Activated T-cell treated with anti-CD3 and anti-CD28 coated beads for 4 hours (primary cell): ENCODE measurements at places on chromosomes 4 and X.

- DNase-seq, result no peak
These were observed 602.8 kb upstream of the EPHA5 start for GRCh38 chr4:66273110-66273509.

DNA sequence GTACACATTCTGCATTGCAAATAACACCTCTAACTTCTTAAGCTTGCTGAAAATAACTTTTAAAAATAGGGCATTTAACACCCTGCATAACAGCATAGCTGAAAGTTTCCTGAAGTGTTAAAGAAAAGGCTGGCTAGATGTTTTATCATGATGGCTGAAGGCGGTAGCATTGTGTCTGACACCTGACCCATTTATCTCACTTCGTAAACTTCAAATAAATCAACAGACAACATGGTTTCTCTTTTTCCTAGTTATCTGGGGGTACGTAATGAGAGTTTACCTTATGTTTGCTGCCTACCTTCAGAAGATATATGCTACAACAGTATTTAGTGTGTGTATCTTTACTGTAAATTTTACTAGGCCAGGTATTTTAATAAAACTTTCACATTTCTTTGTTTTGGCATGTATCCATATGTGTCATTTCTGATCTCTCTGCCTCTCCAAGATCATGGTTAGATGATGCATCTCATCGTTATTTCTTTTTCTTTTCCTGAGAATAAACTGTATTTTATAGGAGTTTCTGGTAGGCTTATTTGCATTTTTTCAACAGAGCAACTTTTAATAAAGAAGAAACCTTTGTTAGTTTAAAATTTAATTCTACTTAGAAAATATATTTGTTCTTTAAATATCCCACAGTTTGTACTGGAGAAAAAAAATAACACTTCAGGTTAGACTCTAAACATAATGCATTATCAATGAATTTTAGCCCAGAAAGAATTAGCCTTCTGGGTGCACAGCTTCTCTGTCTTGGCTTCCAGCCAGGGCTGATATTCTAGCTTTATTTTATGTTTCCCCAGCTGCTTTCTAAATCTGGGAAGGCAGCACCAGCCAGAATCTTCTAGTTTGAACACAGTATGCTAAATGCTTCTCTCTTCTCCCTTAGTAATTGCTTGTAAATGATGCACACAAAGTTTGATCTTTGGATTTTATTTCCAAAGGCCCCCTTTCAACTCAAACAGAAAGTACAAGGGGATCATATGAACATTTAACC, 2.9 kb downstream of the NDST4 start:
- no peak for DNase-seq

DNA sequence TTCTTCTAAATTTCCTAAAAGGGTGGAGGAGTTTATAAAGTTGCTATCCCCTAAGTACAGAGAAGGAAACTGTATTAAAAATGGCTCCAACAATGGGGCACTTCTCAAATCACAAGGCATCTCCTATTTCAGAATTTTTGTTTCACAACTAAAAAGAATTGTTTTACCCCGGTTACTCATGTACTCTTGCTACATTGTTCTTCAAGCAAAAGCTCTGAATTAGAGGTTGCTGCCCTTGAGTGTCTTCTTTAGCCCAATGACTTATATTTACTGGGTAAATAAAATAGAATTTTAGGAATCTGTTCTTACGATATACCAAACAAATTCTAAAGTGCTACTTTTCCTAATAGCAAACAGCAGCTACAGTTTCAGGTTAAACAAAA, 67.5 kb downstream of the PPEF2 start:
- DNase-seq, result no peak

- no peak for DNase-seq
These were observed 12.0 kb upstream of the TRIM61 start for GRCh38 chr4:164989471-164989870.

DNA sequence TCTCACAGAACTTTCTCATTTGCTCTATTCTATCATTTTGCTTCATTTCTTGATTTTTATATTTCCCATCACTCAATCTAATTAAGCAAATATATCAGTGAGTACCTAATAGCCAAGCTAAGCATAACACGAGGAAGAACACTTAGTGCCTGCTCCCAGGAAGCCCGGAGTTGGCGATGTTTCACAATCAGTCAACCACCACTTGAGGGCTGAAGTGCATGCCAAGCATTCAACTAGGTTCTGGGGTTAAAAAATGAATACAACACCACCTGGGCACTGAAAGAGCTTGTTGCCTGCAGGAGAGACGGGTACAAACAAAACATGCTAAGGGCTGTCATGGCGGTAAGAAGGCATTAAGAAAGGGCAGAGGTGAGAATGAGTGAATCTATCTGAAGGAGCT, 47.5 kb downstream of the UCHL1 start:
- no peak for DNase-seq

DNA sequence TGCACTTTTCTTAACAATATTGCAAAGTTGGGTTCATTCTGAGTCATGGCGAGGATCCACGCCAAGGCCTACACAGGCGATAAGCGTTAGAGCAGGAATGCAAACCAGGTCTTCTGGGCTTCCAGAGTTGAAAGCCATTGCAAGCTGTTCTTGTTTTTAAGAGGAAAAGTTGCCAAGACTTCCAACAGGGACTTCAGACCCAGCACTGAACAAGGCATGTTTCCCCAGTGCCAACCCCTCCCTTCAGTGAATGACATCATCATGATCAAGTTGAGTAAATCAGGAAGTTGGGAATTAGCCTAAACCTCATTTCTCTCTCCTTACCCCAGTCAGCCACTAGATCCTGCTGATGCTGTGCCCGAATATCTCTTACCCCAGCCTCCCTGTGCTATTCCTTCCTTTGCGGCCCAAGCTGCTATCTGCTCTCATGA, 355.1 kb downstream of the HS3ST1 start:
- DNase-seq, result no peak

DNA sequence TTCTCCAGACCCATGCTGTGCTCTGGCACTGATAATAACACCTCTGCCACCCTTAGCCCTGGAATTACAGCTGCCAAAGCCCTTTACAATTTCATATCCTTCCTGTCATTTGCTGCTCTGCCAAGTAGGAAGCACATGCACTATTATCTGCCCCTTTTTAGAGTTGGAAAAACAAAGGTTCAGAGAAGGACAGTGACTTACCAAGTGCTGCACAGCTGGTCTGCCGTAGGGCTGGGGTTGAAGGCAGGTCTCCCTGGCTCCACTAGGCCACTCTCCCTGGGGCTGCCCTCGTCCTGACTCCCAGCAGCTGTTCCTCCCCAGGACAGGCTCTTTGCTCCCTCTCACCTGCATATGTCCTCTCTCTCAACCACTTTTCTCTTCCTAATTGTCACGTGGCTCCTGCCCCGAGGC, 73.4 kb downstream of the ANAPC4 start:
- DNase-seq, result no peak

DNA sequence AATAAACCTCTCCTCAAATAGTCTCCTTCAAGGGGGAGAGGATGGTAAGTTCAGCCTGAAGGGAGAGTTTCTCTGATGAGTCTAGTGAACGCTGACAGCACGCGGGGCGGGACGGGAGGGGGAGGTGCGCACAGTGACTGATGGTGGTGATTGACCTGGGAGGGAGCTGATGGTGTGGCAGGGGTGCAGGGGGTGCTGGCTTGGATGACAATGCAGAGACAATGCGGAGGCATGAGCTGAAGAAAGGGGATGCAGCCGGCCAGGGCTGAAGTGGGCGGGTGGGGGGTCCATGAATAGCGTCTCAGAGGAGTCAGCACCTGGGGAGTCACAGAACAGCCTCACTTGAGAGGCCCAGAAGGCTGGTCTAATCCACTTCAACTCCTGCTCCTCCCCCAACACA, 142.5 kb upstream of the PJA1 start:
- DNase-seq, result no peak

GRCh38 chr4:56840559-56840958, 19.1 kb upstream of the SPINK2 start:
- DNase-seq, result no peak

DNA sequence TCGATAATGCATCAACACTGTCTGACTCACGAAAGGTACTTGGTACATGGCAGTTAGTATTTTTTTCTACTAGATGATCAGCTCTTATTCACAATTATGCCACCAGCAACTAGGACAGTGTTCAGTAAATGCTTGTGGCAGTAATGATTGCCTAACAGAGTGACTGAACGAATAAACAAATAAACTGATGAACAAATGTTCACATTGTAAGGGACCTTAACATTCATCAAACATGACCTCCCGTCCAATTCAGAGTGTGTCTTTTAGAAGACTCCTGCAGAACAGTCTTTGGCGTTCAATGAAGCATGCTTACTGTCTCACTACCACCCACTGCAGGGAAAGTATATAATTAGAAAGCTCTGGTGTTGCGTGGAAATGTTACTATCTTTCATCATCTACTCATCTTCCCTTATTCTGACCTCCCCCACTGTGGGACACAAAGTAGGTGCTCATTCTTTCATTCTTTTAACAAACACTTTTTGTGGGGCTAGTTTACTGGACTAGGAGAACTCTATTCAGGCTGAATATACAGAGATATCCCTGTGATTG, 319.3 kb downstream of the RAB28 start:
- no peak for DNase-seq
